ENCODE measurements at places on chromosomes 2 and 18. TPM values are rescaled to one million over a fixed set of nuclear protein-coding genes. Genes with fewer than 3 reads are reported as not detected.

GRCh38 chr18:76505614-76506013 is 10.6 kb upstream of the ZNF516 start:
- no peak for DNase-seq

GRCh38 chr2:118119158-118119727 is 31.0 kb downstream of the INSIG2 start:
- no peak for DNase-seq

DNA sequence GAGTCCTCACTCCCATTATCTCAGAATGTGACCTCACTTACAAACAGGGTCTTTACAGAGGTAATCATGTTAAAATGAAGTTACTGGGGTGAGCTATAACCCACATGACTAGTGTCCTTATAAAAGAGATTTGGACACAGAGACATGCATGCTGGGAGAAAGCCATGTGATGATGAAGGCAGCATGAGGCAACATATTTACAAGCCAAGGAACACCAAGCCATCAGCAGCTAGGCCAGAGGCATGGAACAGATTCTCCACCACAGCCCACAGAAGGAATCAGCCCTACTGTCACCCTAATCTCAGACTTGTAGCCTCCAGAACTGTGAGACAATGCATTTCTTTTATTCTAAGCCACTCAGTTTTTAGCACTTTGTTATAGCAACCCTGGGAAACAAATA is 171.9 kb downstream of the EN1 start:
- no peak for DNase-seq

DNA sequence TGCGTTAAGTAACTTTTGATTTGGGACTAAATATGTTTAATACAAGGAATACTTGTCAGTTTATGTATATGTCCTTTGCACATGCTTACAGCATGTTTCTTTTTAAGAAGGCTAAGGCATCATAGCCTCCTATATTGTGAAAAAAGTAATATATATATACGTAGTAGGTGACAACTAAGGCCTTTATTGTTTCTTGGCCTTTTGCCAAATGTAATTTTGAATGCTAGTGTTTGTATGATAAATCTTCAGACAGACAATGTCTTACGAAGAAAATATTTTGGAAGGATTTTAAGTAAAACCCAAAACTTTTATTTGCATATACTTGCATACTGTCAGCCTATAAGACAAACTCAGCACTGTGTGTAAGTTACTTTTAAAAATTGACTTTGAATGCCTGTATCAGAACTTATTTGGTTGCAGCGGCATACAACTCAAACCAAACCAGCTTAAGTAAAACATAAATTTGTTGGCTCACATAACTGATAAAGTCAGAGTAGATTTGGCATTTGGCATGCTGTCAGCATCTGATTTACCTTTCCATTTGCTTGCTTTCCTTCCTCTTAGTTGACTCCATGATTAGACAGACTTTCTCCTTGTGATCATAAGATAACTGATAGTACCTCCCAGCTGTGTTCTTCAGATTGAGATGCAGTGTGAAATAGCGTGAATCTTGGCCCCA is 24.4 kb downstream of the UBE2E3 start:
- no peak for DNase-seq

Gene GPR155
- total RNA-seq: 6.8 TPM

- DNase-seq: no peak
Observed at GRCh38 chr2:105519516-105519915, 120.7 kb upstream of the FHL2 start.

DNA sequence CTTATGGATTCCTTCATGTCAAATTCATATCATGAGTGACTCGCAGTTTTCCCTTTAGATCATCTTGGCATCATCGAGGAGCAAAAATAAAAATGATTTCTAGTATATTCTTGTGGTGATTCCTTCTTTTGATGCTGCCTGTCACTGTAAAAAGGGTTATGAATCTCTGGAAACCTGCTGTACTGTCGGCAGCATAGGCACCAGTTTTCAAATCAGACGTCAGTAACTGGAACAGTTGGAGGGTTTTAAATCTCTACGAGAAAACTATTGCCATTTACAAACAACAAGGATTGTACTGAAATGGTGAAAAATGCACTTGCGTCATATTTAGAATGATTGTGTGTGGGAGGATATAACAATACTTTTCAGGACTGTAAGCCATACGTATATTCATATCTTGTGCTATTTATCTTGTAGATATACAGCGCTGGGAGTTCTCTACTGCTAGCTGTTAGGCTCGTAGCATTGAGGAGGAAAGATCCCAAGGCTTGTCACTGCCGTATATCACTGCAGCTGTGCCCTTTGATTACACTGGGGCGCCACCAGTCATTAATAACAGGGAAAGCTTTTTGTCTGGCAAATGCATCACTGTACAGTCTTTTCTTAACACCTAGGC is 320.7 kb downstream of the MTX2 start:
- DNase-seq: no peak

Gene FSHR
- not detected for total RNA-seq

DNA sequence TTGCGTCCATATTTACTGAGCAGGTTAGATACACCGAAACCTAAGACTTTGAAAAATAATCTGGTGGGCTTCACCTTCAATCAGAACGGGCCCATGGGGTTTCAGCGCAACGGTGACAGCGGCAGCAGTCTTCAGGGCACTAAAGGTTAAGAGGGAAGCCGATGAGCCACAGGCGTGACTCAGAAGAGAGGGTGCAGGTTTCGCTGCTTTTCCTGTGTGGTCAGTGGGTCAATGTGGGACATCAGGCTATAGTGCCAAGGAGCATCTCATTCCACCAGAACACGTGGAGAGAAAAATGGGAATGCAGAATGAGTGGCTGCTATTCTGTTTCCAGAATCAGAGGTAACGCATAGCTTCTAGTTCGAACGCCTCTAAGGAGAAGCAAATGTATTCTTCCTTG is 8.9 kb downstream of the PTGR3 start:
- DNase-seq: no peak

DNA sequence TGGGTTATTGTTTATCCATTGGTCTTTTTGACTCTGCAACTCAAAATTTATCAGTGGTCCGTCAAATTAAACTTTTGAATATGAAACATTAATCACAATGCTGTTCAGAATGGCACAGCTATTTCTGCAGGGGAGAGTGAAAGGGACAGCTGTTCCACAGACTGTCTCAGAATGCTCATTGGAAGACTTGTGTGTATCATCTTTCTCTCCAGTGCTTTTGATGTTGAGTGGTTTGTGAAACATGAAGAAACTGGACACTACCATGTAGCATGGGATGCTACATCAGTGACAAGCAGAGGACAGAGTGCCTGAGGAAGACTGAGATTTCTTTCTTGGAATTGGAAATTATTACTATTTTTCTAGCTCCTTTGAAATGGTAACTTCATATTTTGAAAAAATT is 115.7 kb downstream of the PLCL1 start:
- DNase-seq: no peak

- DNase-seq: no peak
Observed at GRCh38 chr2:11784280-11784679, 37.8 kb downstream of the LPIN1 start.

DNA sequence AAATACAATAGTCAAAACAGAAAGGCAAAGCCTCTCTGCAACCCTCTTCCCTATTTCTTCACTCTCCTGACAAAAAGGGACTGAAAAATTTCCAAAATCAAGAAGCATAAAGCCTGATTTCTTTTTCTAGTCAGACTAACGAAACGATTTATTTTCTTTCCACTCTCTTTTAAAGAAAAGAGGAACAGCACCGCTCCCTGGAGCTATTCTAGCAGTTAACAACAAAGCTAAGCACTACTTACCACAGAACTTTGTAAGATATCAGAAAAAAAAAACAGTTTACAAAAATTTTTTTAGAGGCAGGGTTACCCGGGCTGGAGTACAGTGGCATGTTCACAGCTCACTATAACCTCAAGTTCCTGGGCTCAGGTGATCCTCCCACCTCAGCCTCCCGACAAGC is 14.4 kb upstream of the FHL2 start:
- no peak for DNase-seq

GRCh38 chr2:137987011-137987410 is 22.7 kb downstream of the HNMT start:
- no peak for DNase-seq

DNA sequence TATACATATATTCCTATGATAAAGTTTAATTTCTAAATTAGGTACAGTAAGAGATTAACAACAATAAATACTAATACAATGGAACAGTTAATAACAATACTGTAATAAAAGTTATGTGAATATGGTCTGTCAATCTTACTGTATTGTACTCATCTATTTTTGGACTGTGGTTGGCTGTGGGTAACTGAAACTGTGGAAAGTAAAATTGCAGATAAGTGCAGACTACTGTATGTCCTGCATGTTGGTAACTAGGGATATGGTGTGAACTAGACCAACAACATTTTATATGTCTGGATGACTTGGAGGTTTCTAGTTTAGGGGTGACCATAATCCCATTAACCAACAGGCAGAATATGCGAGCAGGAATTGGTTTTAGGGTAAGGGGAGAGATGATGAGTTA is 23.3 kb downstream of the PHLPP1 start:
- no peak for DNase-seq

Gene C2orf15
- 1.3 TPM for total RNA-seq

DNA sequence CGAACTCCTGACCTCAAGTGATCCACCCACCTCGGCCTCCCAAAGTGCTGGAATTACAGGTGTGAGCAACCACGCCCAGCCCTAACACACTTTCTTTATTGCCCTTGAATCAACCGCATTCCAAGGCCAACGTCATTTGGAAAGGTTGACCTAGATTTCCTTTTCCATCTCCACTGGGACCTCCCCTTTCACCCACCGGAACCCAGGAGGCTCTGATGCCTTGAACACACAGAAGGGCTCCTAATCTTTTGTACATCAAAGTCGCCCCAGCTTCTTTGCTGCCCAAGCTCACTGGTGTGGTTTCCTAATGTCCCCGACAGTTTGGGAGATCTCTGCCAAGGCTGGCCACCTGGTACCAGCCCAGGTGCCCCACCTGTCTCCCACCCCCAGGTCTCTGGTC is 46.2 kb upstream of the CAB39 start:
- DNase-seq: no peak

GRCh38 chr2:12587729-12588522 is 128.8 kb upstream of the TRIB2 start:
- DNase-seq: peak; percentile 5

Gene HOXD10
- 4.1 TPM for total RNA-seq

DNA sequence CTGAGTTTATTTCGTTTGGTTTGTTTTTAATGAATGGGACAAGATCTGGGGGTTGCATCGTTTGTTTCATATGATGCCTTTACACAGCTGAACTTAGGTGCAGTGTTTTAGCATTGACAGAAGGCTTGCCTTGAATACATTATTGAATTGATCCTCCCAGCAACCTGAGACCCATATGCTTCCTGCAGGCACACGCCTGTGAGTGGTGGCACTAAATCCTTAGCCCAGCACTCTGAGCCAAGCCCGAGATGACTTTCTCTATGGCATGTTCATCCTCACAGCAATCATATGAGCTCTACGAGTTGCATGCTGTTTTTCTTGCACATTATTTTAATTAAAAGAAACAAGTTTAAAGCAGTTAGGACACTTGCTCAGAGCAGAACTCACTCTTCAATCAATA is 47.8 kb upstream of the AGAP1 start:
- DNase-seq: no peak

- DNase-seq: no peak
Observed at GRCh38 chr2:199914372-199914958, 3.4 kb downstream of the C2orf69 start.

Gene KCNS3
- 4.9 TPM for total RNA-seq

DNA sequence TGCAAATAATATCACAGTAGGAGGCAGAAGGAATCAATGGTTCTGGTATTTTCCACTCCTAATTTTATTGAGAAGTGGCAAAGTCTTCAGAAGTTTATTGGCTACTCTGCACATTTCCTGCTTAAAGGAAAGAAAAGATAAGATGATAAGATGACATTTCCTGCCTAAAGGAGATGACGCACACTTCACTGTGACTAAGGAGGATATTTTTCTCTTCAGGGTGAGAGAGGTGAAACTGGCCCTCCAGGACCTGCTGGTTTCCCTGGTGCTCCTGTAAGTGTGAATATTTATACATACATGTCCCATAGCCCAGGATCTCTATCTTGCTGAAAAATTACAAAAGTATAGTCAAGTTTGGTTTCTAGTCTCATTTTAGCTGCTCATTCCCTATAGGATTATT is 27.9 kb downstream of the COL3A1 start:
- DNase-seq: no peak

- DNase-seq: no peak
Observed at GRCh38 chr2:10265329-10266132, 37.2 kb upstream of the HPCAL1 start.

Gene PLEKHH2
- 25.6 TPM for total RNA-seq

Gene ERICH2
- not detected for total RNA-seq

GRCh38 chr2:68653538-68653982 is 10.2 kb downstream of the PROKR1 start:
- DNase-seq: no peak

DNA sequence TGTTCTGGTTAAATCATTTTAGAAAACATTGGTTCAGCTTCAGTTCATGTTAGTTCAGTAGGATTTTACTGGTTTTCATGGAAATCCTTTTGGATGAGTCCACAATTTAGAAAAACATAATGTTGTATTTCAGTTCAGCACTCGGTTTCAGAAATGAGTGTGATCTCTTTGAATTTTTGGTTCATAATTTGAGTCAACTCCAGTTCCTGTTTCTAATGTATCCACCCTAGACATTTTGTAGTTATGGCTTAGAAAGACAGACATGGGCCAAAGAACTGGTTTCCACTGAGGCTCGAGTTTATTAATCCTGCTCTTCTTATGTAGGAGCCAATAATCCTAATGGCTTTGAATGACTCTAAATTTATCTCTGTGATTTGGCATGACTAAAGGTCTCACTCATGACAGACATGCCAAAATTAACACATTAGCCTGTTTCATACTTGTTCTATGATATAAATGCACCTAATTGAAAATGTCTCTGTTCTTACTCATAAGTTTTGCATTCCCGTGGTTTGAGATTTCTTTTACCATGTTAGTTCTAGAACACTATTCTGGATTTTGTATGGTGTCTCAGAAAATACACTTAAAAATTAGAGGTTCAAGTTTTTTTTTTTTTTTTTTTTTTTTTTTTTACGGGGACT is 82.3 kb upstream of the SPRED2 start:
- DNase-seq: no peak

Gene RNF25
- 15.5 TPM for total RNA-seq

DNA sequence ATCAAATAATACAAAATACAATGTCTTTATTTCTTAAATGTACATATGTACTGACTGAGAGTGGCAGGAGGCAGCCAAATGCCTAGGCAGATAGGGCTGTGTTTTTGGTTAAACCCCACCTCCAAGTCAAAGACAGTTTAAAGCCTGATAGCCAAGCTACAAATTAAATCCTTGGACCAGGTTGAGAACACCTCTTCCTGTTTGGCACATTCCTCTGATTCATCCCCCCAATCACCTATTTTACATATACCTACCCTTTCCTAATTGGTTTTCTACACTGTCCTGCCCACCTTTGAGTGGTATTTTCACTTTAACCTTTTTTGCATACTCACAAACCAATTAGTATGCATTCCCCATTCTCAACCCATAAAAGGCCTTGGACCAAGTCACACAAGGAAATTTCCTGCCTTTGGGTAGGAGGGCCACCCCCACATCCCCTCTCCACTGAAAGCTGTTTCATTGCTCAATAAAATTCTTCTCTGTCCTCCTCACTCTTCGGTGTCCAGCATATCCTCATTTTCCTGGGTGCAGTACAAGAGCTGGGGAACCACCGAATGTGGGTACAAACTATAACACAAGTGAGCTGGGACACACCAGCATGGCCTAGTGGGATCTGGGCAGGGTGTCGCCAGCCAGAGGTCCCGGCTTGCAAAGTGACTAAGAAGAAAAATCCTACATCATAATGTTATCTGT is 149.1 kb downstream of the UBE2E3 start:
- DNase-seq: no peak

- DNase-seq: no peak
Observed at GRCh38 chr2:171042253-171042969, 113.4 kb downstream of the GORASP2 start.

Gene INPP5D
- total RNA-seq: 8.2 TPM
